Activated T-helper 2 cell treated with anti-CD3 and anti-CD28 coated beads, Interferon-gamma antibody, Interleukin-2, Interleukin-4, amounts not matched to agents 10 μg/mL and 5 μg/mL and 100 μg/mL, durations not matched to agents 14 hours and 24 hours and 36 hours (primary cell): ENCODE measurements at places on chromosomes 2 and 18. TPM values are rescaled to one million over a fixed set of nuclear protein-coding genes. Genes with fewer than 3 reads are reported as not detected.
A peak's percentile ranks its signal among the peaks of the same experiment; 100 is the strongest.

GRCh38 chr2:457792-458424 is 170.0 kb upstream of the ALKAL2 start:
- H3K4me3 ChIP-seq: no peak overlapping the region
- no peak overlapping the region for H3K27ac ChIP-seq
- no peaks in the 10 kb centered on the region for H3K36me3 ChIP-seq
- DNase-seq: no peak

DNA sequence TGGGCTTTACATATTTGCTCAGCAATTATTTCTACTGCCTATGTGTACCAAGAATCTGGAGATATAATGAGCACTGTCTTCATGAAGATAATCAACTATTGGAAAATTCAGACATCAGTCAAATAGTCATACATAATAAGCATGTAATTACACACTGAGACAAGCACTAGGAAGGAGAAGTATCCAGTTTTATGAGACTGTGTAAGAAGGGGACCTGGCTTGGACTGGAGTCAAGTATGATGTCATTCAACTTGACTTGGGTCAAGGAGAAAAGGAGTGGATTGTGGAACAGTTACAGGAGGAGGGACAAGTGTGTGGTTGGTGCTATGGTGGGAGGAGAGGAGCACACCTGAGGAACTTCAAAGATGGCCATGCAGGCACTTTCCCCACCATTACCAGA is 419.8 kb upstream of the TRIB2 start:
- peaks cover 6% of the 10 kb centered on the region for H3K27me3 ChIP-seq
- no peak overlapping the region for H3K27ac ChIP-seq
- no peak overlapping the region for H3K4me3 ChIP-seq
- peaks cover 18% of the 10 kb centered on the region for H3K36me3 ChIP-seq
- peaks cover 49% of the 10 kb centered on the region for H3K4me1 ChIP-seq
- no peak for DNase-seq

FIGN gene
- total RNA-seq: not detected in 2 replicates

CFAP221 gene
- not detected in 2 replicates for total RNA-seq

GRCh38 chr2:9703701-9704221 is 73.0 kb upstream of the YWHAQ start:
- no peaks in the 10 kb centered on the region for H3K27me3 ChIP-seq
- H3K4me3 ChIP-seq: no peak overlapping the region
- H3K36me3 ChIP-seq: peaks cover 3% of the 10 kb centered on the region
- H3K27ac ChIP-seq: peak overlapping the region; percentile 83

CACNB4 gene
- total RNA-seq: 0.23 and 0.39 TPM in 2 replicates

SLC11A1 gene
- 0.18 and 0.21 TPM in 2 replicates for total RNA-seq

PTPN2 gene
- 57.3 and 60.6 TPM in 2 replicates for total RNA-seq

DNA sequence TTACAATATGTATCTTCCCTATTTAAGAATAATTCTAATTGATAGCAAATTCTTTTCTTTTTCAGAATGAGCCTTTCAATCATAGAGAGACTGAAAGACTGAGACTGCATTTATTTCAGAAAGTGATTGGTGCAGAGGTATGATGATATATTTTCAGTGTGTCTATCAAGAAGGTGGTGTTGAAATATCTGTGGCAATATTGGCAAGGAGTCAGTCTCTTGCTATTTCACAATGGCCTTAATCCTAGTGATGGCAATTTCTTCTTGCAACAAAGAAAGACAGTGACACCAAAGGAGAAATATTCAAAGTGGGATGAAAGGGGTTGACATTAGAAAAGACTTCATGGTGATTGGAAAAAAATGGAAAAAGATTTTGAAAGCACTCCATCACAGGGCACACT is 21.7 kb upstream of the ZBTB14 start:
- no peak overlapping the region for H3K27ac ChIP-seq
- H3K27me3 ChIP-seq: no peaks in the 10 kb centered on the region
- H3K36me3 ChIP-seq: no peaks in the 10 kb centered on the region
- DNase-seq: no peak
- H3K4me3 ChIP-seq: no peak overlapping the region

DNA sequence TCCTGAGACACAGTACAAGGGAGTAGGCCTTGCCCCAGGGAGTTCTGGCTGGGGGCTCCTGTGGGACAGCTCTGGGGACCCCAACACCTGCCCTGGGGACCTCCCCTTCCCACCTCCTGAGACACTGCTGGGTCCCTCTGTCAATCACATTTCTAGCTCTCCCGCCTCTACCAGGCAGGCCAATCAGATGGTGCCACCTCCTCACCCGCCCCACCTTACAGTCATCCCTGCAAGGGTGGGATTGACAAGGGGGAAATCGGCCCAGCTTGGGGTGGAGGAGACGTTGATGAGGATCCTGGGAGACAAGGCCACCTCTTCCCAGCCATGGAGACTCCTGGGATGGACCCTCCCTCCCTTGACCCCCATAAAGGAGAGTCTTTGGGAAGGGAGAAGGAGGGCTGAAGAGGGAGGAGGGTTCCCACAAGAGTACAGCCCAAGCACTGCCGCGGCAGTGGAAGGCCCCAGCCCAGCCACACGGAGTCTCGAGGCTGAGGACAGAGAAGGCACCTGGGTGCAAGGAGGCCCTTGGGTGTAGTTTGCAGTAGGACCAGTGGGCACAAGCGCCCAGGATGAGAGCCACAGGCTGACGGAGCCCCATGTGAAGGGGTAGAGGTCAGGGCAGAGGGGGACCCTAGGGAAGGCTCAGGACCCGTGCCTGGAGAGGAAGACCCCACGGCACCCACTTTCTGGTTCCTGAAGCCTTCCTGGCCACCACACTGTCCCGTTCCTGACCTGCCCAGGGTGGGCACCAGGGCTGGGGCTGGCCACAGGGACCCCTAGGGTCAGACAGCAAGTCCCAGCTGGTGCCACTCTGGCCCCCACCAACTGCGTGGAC is 109.9 kb upstream of the OTOS start:
- no peaks in the 10 kb centered on the region for H3K27me3 ChIP-seq
- no peaks in the 10 kb centered on the region for H3K36me3 ChIP-seq
- no peak overlapping the region for H3K4me3 ChIP-seq
- no peaks in the 10 kb centered on the region for H3K4me1 ChIP-seq
- H3K27ac ChIP-seq: no peak overlapping the region

MARCHF4 gene
- total RNA-seq: not detected in 2 replicates

DNA sequence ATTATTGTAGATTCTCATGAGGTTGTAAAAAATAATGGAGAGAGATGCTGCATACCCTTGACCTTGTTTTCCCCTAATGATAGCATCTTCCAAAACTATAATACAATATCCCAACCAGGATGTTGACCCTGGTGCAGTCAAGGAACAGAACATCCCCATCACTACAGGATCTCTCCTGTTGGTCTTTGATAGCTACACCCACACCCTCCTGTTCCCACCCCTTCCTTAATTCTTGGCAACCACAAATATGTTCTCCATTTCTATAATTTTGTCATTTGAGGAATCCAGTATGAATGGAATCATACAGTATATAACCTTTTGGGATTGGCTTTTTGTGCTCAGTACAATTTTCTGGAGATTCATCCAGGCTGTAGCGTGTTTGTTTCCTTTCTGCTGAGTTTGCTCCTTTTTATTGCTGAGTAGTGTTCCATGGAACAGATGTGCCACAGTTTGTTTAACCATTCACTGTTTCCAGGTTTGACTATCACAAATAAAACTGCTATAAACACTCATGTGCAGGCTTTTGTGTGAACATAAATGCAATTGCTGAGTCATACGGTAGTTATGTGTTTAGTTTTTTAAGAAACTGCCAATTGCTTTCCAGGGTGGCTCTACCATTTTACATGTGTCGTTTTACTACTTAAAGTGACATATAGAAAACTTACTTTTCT is 22.2 kb downstream of the MCFD2 start:
- DNase-seq: no peak
- no peak overlapping the region for H3K27ac ChIP-seq
- no peaks in the 10 kb centered on the region for H3K36me3 ChIP-seq
- no peak overlapping the region for H3K4me3 ChIP-seq
- H3K4me1 ChIP-seq: no peaks in the 10 kb centered on the region

- no peak overlapping the region for H3K27ac ChIP-seq
- DNase-seq: no peak
- H3K27me3 ChIP-seq: peaks cover 28% of the 10 kb centered on the region
- H3K4me3 ChIP-seq: no peak overlapping the region
These were observed 123.4 kb downstream of the ANKRD30BL start for GRCh38 chr2:132038179-132038882.

DNA sequence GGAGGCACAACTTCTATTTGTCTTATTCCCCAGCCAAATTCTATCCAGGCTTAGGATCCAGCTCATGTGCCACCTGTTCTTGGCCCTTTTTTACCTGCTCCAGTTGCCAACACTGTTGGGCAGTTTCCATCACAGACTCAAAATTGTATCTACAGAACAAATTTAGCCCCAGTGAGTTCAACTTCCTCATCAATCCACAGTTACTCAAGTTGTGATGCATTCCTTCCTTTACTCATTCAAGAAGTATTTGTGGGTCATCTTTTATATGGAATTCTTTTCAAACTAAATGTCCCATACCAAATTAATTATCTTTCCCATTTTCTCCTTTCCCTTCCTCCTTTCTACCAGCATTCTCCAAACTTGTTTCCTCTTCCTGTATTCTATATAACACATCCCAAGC is 12.7 kb upstream of the DDX18 start:
- H3K36me3 ChIP-seq: no peaks in the 10 kb centered on the region
- peaks cover 5% of the 10 kb centered on the region for H3K4me1 ChIP-seq
- DNase-seq: no peak
- peaks cover 23% of the 10 kb centered on the region for H3K27me3 ChIP-seq
- H3K27ac ChIP-seq: no peak overlapping the region
- no peak overlapping the region for H3K4me3 ChIP-seq

DNA sequence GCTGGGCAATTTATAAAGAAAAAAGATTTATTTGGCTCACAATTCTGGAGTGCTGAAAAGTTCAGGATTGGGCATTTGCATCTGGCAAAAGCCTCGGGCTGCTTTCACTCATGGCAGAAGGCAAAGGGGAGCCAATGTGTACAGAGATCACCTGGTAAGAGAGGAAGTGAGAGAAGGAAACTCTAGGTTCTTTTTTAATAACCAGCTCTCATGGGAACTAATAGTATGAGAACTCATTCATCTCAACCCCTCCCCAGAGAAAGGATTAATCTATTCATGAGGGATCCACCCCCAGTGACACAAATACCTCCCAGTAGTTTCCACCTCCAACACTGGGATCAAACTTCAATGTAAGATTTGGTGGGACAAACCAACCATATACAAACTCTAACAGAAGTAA is 129.0 kb downstream of the EVA1A start:
- H3K27ac ChIP-seq: no peak overlapping the region
- DNase-seq: no peak
- H3K4me3 ChIP-seq: no peak overlapping the region
- no peaks in the 10 kb centered on the region for H3K4me1 ChIP-seq

- H3K36me3 ChIP-seq: no peaks in the 10 kb centered on the region
- peaks cover 14% of the 10 kb centered on the region for H3K27me3 ChIP-seq
- DNase-seq: no peak
- no peak overlapping the region for H3K4me3 ChIP-seq
These were observed 19.0 kb downstream of the OSBPL1A start for GRCh38 chr18:24378598-24378997.

GRCh38 chr2:224263571-224264043 is 138.3 kb downstream of the FAM124B start:
- no peaks in the 10 kb centered on the region for H3K4me1 ChIP-seq
- H3K4me3 ChIP-seq: no peak overlapping the region
- H3K27ac ChIP-seq: no peak overlapping the region

APCDD1 gene
- not detected in 2 replicates for total RNA-seq

DNA sequence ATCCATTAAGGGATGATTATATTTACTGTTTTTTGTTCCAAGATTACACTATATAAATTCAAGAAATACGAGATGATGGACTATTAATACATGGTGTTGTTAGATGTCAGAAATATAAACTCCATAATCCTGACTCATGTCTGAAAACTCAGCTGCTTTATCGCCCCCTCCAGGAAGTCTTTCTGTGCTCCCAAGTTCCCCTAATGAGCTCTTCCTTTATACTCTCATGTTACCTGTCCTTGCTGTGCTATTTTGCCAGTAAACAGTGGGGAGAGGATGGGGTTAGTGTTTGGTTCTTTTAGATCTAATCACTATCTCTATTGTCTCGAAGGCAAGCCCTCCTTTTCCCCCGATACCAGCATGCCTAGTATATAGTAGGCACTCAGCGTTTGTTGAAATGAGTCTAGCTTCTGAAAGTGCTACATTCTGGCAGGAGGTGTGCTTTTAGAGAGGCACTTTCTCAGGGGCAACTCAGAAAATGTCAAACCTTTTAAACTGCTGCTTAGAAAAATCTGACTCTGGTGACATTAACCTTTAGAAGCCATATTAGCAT is 21.4 kb upstream of the BARD1 start:
- DNase-seq: no peak
- no peak overlapping the region for H3K27ac ChIP-seq
- H3K27me3 ChIP-seq: peaks cover 20% of the 10 kb centered on the region
- H3K4me1 ChIP-seq: no peaks in the 10 kb centered on the region
- no peak overlapping the region for H3K4me3 ChIP-seq

MFSD2B gene
- 0.14 TPM in 1 of 2 replicates, not detected in the other for total RNA-seq

- H3K4me3 ChIP-seq: no peak overlapping the region
- H3K27ac ChIP-seq: no peak overlapping the region
- no peaks in the 10 kb centered on the region for H3K36me3 ChIP-seq
- no peaks in the 10 kb centered on the region for H3K27me3 ChIP-seq
- H3K4me1 ChIP-seq: no peaks in the 10 kb centered on the region
These were observed 20.1 kb upstream of the PRLH start for GRCh38 chr2:237546040-237546875.

OSBPL6 gene
- total RNA-seq: 1.8 and 2.3 TPM in 2 replicates

DNA sequence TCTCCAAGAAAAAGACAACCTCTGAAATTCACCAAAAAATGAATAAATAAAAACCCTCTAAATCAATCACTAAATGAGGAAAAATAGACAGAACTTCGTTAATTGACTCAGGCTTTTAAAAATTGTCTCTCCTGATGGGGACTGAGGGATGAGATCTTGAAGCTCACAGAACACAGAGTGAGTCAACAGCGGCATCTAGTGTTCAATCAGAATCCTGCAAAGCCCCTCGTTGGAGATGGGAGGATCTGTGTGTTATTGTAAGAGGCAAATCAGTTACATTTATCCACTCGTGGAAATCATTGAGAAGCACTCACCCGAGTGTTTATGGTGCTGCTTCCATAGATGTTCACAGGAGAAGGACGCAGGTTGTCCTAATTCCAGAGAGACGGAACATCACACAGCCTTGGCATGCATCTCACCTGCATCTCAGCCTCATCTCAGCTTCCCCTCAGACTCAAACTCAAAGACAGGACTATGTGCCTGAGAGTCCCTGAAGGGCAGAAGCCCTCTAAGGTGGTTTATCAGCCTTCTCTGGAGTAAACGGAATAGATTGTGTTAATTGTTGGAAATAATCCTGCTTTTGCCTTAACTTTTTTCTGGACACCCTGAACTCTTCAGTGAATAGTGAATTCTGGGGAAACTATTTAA is 82.0 kb downstream of the MREG start:
- DNase-seq: peak; percentile 28
- no peak overlapping the region for H3K27ac ChIP-seq
- no peaks in the 10 kb centered on the region for H3K36me3 ChIP-seq
- peaks cover 10% of the 10 kb centered on the region for H3K4me1 ChIP-seq

PSD4 gene
- 313 and 319 TPM in 2 replicates for total RNA-seq

DNA sequence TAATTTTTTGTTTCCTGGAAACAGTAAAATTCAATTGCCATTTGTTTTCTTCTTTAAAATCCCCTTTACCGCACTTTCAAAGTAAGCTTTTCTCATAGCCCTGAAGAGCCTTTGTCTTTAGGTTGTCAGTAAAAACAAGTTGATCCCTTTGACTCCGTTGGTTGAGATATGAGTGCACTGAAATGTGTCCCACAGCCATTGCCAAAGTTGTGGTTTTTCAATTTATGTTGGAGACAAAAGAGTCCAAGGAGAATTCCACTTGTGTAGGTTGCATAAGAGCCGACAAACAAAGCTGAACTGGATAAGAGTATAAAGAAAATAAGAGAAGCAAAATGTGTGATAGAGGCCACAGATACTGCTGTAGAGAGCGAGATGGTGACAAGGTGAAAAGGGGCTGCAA is 26.1 kb upstream of the HNMT start:
- no peak for DNase-seq
- H3K4me1 ChIP-seq: no peaks in the 10 kb centered on the region
- no peaks in the 10 kb centered on the region for H3K36me3 ChIP-seq

SLC25A12 gene
- 27.2 and 27.3 TPM in 2 replicates for total RNA-seq

ZNF385B gene
- total RNA-seq: not detected in 2 replicates

SOX11 gene
- total RNA-seq: not detected in 2 replicates
